ENCODE measurements at places on chromosomes 11 and 22. TPM values are rescaled to one million over a fixed set of nuclear protein-coding genes. Genes with fewer than 3 reads are reported as not detected.

The PTPRCAP gene
- total RNA-seq: 240 TPM

The NPAS4 gene
- total RNA-seq: not detected

The RAB36 gene
- total RNA-seq: 2.9 TPM

The TIGD3 gene
- 2.2 TPM for total RNA-seq

The GRK3 gene
- 7.2 TPM for total RNA-seq

The TAGLN gene
- 8.3 TPM for total RNA-seq

DNA sequence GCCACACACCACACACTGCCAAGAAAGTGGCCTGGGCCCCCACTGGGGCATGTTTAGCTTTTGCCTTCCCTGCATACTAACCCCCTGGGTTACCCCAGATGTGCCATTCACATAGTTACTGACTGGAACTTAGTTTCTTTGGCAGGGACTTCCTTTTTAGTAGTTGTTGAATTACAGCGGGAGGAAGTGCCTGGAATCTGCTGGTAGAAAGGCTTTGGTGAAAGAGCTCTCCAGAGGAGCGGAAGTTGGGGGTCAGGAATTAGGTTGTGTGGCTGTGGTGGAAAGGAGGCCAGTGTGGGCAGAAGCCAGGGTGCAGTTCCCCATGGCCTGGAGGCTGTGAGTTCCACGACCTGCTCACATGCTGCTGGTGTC is 69.0 kb downstream of the MED15 start:
- peaks cover 71% of the 10 kb centered on the region for H3K36me3 ChIP-seq
- DNase-seq: no peak
- H3K4me3 ChIP-seq: no peak overlapping the region
- H3K27me3 ChIP-seq: no peaks in the 10 kb centered on the region
- H3K4me1 ChIP-seq: peaks cover 83% of the 10 kb centered on the region

DNA sequence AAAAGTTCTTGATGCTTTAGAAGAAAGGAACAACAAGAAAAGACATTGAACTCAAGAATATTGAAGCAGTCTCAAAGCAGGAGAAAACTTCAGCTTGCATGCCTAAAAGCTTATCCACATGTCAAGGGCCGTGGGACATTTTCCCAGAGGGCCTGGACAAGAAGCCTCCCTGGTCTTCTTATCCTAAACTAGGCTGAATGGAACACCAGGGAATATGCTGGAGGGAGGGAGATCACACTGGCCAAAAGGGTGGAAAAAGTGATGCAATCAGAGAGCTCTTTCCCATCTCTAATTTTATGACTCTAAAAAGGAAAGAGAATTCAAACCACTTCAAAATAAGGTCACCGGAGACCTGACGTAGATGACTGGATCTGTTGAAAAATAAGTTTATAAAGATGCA is 107.2 kb downstream of the MPPED2 start:
- DNase-seq: no peak
- H3K27me3 ChIP-seq: peaks cover 2% of the 10 kb centered on the region

DNA sequence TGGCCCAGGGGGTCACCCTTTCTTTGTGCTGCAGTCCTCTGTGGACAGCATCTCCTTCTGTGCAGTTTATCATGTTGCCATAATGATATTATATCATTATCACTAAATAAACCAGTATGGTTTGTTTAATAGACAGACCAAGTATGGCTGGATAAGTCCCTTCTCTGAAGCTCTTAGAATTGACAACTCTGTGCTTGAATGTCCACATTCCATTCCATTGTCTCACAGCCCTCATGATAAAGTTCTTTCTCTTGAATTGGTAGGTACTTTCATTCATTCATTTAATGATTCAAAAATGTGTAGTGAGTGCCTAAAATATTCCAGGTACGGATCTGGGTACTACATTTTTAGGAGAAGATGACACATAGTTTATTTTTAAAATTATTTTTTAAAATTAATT is 7.8 kb downstream of the RPS6KA4 start:
- no peaks in the 10 kb centered on the region for H3K4me1 ChIP-seq
- no peak overlapping the region for H3K4me3 ChIP-seq
- H3K36me3 ChIP-seq: peaks cover 51% of the 10 kb centered on the region
- no peak for DNase-seq
- H3K27me3 ChIP-seq: no peaks in the 10 kb centered on the region

GRCh38 chr22:27238935-27239510 is 562.5 kb downstream of the MN1 start:
- H3K4me3 ChIP-seq: no peak overlapping the region
- no peaks in the 10 kb centered on the region for H3K4me1 ChIP-seq
- no peaks in the 10 kb centered on the region for H3K27me3 ChIP-seq
- H3K36me3 ChIP-seq: no peaks in the 10 kb centered on the region
- H3K27ac ChIP-seq: no peak overlapping the region

- H3K4me1 ChIP-seq: no peaks in the 10 kb centered on the region
- DNase-seq: no peak
- H3K36me3 ChIP-seq: no peaks in the 10 kb centered on the region
- no peak overlapping the region for H3K27ac ChIP-seq
- H3K27me3 ChIP-seq: no peaks in the 10 kb centered on the region
These were observed 22.6 kb downstream of the PTPN5 start for GRCh38 chr11:18768978-18769377.

DNA sequence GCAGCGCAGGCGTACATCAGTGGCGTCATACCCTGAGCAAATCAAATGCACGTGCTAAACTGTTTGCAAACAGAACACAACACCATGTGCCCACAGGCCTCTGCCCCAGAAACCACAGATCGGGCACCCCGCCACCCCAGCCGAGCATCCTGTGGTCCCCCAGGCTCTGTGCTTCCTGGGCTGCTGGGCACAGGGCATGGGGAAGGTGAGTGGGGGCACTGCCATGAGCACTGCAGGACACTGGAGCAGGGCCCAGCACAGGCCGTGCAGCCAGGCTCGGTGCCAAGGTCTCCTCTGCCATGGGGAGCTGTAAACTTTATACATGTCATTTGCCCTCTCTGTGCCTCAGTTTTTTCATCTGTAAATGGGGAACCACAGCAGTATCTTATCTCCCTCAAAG is 62.5 kb downstream of the NAT10 start:
- H3K27me3 ChIP-seq: no peaks in the 10 kb centered on the region
- no peak overlapping the region for H3K27ac ChIP-seq
- no peak for DNase-seq
- no peaks in the 10 kb centered on the region for H3K36me3 ChIP-seq
- H3K4me1 ChIP-seq: no peaks in the 10 kb centered on the region
- H3K4me3 ChIP-seq: no peak overlapping the region

DNA sequence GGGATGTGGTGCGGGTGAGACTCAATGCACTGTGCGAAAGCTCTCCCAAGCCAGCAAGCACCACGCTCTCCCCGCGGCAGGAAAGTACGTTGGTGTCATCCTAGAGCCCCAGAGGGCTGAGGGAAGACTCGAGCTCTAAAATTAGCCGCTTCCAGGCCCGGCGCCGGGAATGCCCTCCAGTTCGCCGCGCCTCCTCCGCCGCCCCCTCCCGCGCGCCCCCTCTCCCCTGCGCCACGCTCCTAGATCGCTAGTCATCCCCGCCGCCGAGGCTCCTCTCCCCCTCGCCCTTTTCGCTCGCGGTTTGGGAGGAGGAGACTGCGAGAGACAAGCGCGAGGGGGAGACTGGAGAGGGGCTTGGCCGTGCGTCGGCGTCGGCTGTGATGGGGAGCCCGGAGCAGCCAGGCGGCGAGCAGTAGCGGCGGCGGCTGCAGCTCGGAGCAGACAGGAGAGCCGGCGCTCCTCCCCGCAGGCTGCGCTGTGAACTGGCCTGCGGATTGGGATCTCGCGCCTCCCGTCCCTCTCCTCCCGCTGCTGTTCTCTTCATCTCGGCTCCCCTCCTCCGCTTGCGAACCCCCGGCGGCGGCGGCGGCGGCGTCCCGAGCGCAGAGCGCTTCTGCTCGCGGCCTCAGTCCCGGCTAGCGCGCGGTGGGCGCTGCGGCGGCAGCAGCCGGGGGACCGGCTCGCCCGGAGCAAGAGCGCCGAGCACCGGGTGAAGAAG is at the start of gene FAT3:
Gene FAT3, plus strand, starts transcription at position 412 of the 718 bp plus-strand sequence. CDS start 127,295 bp downstream, outside the sequence.
- no peaks in the 10 kb centered on the region for H3K36me3 ChIP-seq
- H3K27me3 ChIP-seq: peaks cover 23% of the 10 kb centered on the region
- H3K4me1 ChIP-seq: no peaks in the 10 kb centered on the region
- no peak for DNase-seq

DNA sequence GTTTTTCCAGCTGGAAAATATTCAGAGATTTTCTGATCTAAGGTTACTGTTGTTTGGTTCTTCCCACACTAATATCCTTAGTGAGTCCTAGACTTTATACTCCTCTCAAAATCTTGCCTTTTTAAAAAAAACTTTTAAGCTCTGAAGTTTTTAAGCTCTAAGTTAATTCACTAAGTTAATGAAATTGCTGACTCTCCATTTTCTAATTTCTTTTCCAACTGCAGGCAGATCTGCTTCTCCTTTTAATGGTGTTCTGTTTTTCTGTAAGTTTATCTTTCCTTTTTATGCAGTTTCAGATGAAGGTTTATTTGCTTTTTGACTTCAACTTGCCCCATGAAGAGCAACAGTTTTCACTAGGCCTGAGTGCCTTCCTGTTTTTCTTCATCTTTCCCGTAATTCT is 125.8 kb upstream of the ARHGAP42 start:
- DNase-seq: no peak
- H3K27me3 ChIP-seq: no peaks in the 10 kb centered on the region
- H3K4me1 ChIP-seq: no peaks in the 10 kb centered on the region

GRCh38 chr11:134733646-134734045 is 321.6 kb upstream of the B3GAT1 start:
- no peaks in the 10 kb centered on the region for H3K4me1 ChIP-seq
- no peaks in the 10 kb centered on the region for H3K36me3 ChIP-seq
- H3K4me3 ChIP-seq: no peak overlapping the region
- H3K27me3 ChIP-seq: no peaks in the 10 kb centered on the region
- no peak overlapping the region for H3K27ac ChIP-seq

GRCh38 chr11:95365348-95365747 is 134.3 kb upstream of the SESN3 start:
- no peaks in the 10 kb centered on the region for H3K27me3 ChIP-seq
- no peaks in the 10 kb centered on the region for H3K36me3 ChIP-seq
- no peaks in the 10 kb centered on the region for H3K4me1 ChIP-seq
- H3K4me3 ChIP-seq: no peak overlapping the region
- no peak for DNase-seq

GRCh38 chr11:66051371-66051765 is 796 bp upstream of the SF3B2 start:
- peak overlapping the region; percentile 69 for H3K27ac ChIP-seq
- H3K4me3 ChIP-seq: peak overlapping the region; percentile 97
- H3K27me3 ChIP-seq: peaks cover 3% of the 10 kb centered on the region
- H3K36me3 ChIP-seq: peaks cover 19% of the 10 kb centered on the region
- peaks cover 23% of the 10 kb centered on the region for H3K4me1 ChIP-seq

DNA sequence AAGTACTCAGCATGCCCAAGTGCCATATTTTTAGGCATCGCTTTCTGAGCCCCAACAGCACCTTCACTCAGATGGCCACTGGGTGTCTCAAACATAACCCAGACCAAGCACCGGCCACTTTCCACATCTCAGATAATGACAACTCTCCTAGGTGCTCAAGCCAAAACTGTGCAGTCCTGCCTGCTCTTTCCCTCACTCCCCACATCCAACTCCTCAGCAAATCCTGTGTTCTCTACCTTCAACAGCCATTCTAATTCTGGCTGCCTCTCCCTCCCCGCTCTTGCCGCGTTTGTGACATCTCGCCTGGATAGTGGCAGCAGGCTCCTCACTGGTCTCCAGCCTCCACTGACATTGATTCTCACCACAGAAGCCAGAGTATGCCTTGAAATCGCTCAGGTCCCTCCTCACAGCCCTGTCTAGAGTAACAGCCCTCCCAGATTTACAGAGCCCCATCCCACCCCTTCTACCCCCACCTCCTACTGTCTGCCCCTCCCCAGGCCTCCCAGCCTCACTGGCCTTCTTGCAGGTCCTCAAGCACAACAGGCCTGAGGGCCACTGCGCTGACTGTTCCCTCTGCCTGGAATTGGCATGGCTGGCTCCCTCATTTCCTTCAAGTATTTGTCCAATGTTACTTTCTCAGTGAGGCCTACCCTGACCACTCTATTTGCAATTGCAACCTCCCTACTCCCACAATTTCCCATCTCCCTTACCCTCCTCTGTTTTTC is 1.3 kb upstream of the PHETA2 start:
- no peak overlapping the region for H3K27ac ChIP-seq
- H3K36me3 ChIP-seq: no peaks in the 10 kb centered on the region
- H3K27me3 ChIP-seq: no peaks in the 10 kb centered on the region
- peaks cover 39% of the 10 kb centered on the region for H3K4me1 ChIP-seq

GRCh38 chr22:24410110-24410856 is 17.1 kb upstream of the ADORA2A start:
- H3K27me3 ChIP-seq: no peaks in the 10 kb centered on the region
- H3K4me3 ChIP-seq: no peak overlapping the region
- peaks cover 40% of the 10 kb centered on the region for H3K4me1 ChIP-seq

GRCh38 chr11:25981998-25982397 is 349.9 kb upstream of the ANO3 start:
- H3K4me3 ChIP-seq: no peak overlapping the region
- no peaks in the 10 kb centered on the region for H3K4me1 ChIP-seq
- no peak overlapping the region for H3K27ac ChIP-seq

- H3K27me3 ChIP-seq: no peaks in the 10 kb centered on the region
- peaks cover 90% of the 10 kb centered on the region for H3K36me3 ChIP-seq
- H3K27ac ChIP-seq: no peak overlapping the region
- peaks cover 8% of the 10 kb centered on the region for H3K4me1 ChIP-seq
These were observed 21.6 kb upstream of the PHLDA2 start for GRCh38 chr11:2950825-2951224.

- H3K4me1 ChIP-seq: no peaks in the 10 kb centered on the region
- no peaks in the 10 kb centered on the region for H3K36me3 ChIP-seq
These were observed 32.7 kb upstream of the PARVG start for GRCh38 chr22:44147821-44148574.

- no peaks in the 10 kb centered on the region for H3K4me1 ChIP-seq
- H3K36me3 ChIP-seq: no peaks in the 10 kb centered on the region
- no peak overlapping the region for H3K27ac ChIP-seq
- DNase-seq: no peak
- H3K27me3 ChIP-seq: no peaks in the 10 kb centered on the region
These were observed 97.9 kb downstream of the RCN1 start for GRCh38 chr11:32188785-32189184.

- peaks cover 33% of the 10 kb centered on the region for H3K27me3 ChIP-seq
- H3K4me3 ChIP-seq: no peak overlapping the region
- DNase-seq: peak; percentile 53
- peaks cover 24% of the 10 kb centered on the region for H3K4me1 ChIP-seq
These were observed 1.4 kb upstream of the KREMEN1 start for GRCh38 chr22:29071261-29072045.

- H3K4me1 ChIP-seq: no peaks in the 10 kb centered on the region
- no peak overlapping the region for H3K4me3 ChIP-seq
- no peak for DNase-seq
- no peak overlapping the region for H3K27ac ChIP-seq
These were observed 62.1 kb upstream of the PHOX2A start for GRCh38 chr11:72305891-72306585.

DNA sequence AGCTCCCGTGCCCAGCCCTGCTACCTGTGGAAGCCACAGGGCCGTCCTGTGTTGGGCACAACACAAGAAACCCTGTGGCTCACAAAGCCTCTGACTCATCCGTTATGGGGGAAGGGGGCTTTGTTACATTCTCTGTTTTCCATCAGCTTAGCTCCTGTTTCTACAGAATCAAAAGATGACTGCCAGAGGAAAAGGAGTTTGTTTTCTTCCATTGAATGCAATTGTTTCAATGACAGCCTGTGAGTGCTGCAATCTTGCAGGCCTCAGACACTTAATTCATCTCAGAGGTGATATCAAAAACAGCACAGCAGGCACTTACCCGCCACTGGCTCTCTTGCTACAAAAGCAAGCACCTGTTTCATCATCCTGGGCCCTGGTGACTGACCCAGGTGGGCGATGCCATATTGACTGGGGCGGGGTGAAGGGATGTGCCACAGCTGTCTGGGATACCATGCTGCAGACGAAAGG is 194.3 kb downstream of the OPCML start:
- no peak for DNase-seq
- no peaks in the 10 kb centered on the region for H3K36me3 ChIP-seq
- no peaks in the 10 kb centered on the region for H3K27me3 ChIP-seq
- no peak overlapping the region for H3K27ac ChIP-seq

- peaks cover 3% of the 10 kb centered on the region for H3K4me1 ChIP-seq
- no peak overlapping the region for H3K27ac ChIP-seq
- no peaks in the 10 kb centered on the region for H3K27me3 ChIP-seq
- no peaks in the 10 kb centered on the region for H3K36me3 ChIP-seq
- H3K4me3 ChIP-seq: no peak overlapping the region
These were observed 142.3 kb downstream of the IGLL1 start for GRCh38 chr22:23437779-23438178.
